ENCODE measurements at places on chromosomes 1 and 21. TPM values are rescaled to one million over a fixed set of nuclear protein-coding genes. Genes with fewer than 3 reads are reported as not detected.

SDHB gene
- total RNA-seq: 113 TPM

SSX2IP gene
- total RNA-seq: 13.9 TPM

KMO gene
- total RNA-seq: 0.90 TPM

AIRE gene
- not detected for total RNA-seq

OMA1 gene
- total RNA-seq: 5.4 TPM

ARHGEF10L gene
- total RNA-seq: 7.5 TPM

CCDC30 gene
- 0.59 TPM for total RNA-seq

MAEL gene
- not detected for total RNA-seq
